ENCODE measurements at places on chromosomes 5 and 9.

DNA sequence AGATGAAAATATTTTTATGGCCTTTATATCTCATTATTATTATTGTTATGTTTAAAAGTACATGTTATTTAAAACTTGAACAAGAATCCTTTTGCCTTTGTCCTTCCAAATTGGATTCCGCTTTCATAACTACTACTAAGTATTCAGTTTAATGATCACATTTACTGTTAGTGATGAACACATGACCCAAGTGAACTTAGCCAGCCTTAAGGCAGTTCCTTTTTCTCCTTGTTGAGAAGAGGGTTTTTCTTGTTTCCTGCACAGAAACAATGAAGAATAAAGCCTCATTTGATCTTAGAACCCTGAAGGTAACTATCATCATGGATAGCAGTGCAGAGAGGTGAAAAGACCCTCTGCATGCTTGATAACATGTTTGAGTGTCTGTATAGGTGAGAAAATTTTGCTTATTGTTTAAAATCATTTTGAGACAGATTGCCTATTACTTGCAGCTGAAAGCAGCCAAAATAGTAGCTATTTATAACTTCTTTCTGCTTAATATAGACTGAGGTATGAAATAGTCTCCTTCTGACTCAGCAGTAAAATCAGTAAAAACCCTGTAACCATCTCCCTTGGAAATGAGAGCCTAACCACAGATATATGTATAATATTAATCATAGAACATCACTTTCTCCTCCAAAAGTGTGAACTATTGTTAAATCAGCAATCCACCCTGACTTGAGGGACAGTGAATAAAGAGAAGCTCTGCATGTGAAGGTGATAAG is 266.2 kb downstream of the SPATA31D1 start:
- DNase-seq: no peak

DNA sequence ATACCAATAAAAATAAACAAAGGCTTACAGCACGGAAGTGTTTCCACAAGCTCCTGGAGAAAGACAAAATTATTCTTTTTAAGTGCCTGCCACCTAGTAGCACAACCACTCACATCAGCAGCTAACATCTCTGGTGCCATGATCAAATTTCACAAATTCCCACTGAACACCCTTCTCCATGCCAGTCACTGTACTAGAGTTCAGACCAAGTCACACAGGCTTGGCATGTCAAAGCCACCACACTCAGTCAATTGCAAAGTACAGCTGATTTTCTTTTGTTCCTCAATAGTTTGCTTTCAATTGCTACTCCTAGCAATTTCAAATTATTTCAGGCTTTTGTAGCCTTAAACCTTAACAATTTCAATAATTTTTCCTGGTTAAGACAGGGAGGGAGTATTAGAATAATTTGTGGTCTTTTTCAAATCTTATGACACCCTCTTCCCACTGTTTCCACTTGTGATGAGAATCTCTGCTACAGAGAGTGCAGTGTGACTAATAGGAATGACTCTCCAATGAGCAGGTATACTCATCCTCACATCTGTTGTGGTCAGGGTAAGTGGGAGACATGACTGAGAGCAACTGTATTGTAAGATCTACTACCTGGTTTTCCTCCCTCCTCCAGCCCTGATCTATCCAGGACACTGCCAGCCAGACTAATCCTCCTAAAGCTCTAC is 46.2 kb downstream of the RNF145 start:
- no peak for DNase-seq

DNA sequence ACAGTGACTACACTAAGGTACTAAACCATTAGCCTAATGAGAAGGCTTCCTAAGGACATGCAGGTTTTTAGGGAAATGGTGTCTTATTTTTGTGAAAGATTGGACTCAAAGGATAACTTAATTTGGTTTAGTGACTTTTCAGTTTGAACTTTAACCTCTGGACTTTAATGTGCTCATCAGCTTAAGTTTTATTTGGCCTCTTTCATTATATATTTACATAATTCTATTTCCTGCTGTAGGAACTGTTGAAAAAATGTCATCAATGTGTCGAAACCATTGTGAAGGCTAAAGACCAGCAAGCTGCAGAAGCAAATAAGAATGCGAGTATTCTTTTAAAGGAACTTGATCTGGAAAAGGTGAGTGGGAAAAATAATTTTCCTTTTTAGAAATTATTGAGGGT is 34.3 kb upstream of the EIF4EBP3 start:
- DNase-seq: no peak

DNA sequence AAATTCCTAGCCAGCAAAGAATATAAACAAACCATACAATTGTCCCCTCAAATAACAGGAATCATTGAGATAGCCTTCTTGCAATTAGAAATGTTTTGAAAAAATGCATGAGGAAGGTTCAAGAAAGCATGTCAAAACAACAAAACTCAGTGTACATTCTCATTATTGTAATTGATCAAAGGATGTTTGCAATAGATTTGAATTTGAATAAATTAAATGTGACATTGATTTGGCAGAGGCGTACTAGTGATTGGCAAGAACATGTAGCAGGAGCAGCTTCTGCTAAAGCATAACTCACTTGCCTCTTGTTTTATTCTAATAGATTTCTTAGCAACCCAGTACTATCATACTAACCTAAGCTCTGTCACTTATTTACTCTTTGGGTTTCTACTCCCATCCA is 19.9 kb downstream of the SMIM15 start:
- DNase-seq: no peak

- no peak for DNase-seq
These were observed 77.5 kb downstream of the PSD2 start for GRCh38 chr5:139872851-139873794.

GRCh38 chr9:18447541-18447940 is 26.4 kb upstream of the ADAMTSL1 start:
- DNase-seq: no peak

DNA sequence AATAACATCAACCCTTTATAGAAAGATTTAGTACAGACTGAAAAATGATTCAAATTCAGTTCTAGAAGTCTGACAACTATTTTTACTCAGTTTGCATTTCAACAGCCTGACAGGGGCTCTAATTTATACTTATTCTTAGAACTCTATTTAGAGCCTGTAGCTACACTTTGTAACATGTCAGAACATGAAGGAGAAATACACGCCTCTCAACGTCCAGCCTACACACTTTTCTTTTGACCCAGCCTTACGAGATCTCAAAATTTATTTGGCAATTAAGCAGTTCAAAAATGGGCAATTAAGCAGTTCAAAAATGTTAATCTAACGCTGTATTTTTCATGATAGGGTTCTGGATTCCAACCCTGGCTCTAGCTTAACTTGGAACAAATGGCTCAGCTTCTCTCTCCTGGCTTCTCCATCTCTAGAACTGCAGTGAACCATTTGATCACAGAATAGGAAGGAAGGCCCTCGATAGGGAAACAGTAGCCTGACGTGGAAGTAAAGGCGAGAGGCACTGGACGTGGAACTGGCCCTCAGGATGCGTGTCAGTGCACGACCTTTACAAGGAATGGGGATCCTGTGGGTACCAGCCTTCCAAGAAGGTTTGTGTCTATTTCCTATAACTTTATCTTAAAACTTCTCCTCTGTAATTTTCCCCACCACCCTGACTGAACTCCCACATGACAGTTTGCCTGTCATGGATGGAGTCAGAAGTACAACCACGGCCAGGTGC is 66.4 kb downstream of the PRRT1B start:
- DNase-seq: no peak
